ENCODE measurements at places on chromosomes 13 and 19.

DNA sequence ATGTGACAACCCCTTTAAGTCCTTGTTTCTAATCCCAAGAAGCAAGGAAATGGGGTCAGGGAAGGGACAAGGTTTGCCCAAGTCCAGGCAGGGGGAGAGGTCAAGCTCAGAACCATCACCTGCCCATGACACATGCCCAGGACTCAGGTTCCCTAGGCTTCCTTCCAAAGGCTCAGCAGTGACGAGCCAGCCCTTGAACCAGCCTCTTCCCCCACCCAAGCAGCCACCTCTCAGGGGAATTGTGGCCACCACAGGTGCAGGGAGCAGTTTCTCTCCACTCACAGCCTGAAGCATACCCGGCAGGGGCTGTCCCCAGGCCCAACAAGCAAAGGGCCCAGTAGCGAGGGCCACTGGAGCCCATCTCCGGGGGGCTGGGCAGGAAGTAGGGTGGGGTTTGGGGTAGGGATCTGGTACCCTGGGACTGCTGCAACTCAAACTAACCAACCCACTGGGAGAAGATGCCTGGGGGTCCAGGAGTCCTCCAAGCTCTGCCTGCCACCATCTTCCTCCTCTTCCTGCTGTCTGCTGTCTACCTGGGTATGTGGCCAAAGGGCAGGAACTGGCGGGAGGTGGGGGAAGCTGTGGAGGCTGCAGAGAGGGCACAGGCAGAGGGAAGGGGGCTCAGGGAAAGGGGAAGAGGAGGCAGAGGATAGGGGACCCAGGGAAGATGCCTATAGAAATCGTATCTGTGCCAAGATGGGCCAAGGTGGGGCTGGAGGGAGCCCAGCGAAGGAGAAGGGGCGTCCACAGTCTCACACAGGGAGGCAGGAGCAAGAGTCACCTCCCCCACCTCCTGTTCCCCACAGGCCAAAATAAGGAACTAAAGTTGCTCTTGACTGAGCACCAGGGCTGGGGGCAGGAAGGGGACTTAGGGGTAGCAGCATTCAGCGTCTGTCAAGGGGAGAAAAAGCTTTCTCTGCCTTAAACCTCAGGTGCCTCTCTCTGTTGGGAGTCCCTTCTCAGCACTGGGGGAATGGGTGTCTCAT lies at the start of gene CD79A:
Gene CD79A (plus strand): TSS at position 433 of the 986 bp plus-strand sequence. CDS start 26 bp downstream, at position 459.
- DNase-seq, result no peak

DNA sequence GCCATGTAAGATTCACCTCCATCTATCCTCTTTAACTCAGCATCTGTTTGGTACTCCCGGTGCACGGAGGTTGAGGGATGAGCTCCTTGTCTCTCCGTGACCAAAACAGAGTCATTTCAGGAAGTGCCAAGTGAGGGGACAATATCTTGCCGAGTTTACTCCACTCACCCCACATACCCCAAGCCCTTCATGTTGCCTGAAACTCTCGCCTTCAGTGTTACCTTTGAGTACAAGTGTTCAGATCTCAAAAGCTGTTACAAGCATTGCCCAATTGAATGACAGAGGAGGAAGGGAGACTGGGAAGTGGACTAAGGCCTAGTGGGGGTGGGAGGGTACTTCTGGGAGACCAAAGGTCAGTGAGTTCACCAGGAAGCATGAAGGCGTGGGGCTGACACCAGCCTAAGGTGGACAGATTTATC lies 6.0 kb upstream of the SIGLEC12 start:
- DNase-seq, result no peak

DNA sequence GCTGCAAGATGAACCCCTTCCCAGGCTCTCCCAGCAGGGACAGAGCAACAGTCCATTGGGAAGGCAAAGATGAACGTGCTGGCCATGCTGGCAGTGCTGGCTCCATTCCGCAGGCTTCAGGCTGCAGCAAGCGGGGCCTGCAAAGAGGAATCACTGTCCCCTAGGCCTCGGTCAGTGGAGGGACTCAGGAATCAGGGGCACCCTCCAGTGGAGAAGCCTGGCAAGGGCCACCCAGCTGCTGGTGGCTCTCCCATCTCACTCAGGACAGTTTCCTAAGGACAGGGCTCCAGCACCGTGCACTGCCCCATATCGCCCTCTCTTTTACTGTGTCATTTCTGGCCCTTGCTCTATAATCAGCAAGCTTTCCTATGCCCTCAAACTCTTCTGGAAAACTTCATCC lies 498.6 kb downstream of the EFNB2 start:
- DNase-seq, result no peak

DNA sequence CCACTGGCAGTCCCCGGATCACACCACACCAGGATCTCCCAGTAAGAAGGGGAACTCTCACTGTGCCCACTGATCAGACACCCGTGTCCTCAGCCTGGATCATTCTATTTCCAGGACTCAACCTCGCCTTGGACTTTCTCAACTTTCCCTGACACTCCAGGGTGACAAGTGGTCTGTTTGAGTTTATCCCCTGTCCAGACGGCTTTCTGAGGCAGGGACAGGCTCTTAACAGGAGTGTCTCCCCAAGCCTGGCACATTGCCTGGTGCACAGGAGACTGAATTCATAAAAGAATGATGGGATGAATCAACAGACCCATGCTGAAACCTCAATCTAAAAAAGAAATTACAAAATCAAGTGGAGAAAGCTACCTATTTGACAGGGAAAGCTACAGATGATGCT lies 606.6 kb downstream of the EFNB2 start:
- DNase-seq, result no peak

DNA sequence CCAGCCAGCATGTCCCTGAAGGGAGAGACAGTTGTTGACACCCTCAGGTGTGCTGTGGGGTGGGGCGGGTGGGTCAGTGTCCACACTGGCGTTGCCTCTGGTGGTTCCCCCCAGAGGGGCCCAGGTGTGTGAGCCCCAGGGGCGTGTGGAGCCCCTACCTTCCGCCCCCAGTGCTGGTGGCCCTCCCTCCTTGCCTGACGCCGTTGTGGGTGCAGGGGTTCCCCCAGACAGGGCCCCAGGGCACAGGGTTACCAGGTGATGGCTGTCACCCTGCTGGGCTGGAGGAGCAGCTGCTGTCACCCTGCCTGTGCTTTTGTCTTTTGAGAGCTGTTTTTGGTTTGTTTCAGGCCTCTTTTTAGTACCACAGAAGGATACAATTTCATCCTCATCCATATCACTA lies 27.2 kb downstream of the ATP4B start:
- DNase-seq, result no peak

DNA sequence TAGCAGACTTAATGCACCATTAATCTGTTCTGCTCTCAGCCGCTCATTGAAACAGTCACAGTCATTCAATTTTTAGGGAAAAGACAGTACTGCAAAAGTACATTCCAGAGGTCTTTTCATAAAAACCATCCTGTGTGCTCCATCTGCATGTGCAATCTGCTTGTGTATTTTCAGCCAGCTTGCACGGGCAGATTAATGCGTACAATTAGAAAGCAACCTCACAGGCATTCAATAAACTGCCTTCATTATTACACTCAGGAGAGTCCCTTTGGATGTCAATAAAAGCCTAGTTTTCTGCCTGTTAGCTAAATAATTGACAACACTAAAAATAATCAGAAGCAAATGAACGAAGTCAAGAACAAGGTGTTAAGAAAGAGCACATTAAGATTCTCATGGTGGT lies 41.9 kb downstream of the EPSTI1 start:
- no peak for DNase-seq

DNA sequence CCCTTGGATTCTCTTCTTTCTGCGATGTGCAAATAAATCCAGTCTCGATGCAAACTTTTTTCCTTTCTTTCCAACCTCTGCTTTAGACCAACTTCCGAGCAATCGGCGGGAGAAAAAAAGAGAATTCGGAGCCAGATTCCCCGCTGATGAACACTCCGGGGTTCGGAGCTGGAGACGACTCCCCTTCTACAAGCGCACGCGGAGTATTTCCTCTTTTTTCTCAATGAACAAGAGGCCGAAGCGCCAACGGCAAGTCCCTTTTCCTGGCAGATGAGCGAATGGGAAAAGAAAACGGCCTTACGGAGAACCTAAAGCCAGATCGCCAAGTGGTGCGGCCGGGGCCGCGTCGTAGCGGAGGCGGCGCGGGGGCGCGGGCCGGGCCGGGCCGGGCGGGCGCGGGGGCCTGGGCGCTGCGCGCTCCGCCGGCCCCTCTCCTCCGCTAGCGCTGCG lies 250 bp downstream of the SPRY2 start:
- DNase-seq, result no peak

DNA sequence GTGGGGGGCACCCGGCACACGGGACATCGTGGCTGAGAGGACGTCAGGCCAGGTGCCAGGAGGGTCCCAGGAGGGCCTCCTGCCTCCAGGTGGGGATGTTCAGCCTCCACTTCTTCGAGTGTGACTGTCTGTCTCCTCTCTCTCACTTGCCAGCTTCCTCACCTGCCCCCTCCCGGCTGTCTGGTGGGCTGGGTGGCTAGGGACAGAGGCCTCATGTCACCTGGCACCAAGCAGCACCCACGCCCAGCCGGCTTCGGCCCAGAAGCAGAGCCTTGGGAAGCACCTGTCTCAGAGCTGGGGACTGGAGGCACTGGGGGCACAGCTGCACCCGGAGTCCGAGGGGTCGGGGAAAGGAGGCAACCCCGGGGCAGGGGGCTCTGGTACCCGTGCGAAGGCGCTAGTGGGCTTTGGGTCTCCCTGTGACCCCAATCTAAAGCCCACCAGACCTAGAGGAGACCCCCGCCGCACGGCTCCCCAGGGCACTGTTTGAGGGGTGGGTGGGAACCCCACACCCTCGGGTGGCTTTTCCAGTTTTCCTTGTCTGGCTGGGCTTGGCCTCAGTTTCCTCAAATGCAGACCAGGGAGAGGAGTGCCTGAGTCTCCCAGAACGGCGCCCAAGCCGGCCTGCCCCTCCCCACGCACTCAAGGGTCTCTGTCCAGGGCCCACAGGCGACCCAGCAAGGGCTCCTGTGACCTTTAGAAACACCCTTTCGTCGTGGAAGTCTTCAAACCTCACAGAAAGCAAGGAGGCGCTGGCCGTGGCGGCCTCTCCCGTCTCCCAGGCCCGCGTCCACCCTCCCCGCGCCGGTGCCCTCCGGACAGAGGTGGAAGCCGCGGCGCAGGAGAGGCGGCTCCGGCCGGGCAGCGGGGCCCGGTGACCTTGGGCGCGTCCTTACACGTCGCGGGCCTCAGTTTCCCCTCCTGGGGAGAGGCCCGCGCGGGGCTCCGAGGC lies 664 bp upstream of the HCN2 start:
- no peak for DNase-seq

DNA sequence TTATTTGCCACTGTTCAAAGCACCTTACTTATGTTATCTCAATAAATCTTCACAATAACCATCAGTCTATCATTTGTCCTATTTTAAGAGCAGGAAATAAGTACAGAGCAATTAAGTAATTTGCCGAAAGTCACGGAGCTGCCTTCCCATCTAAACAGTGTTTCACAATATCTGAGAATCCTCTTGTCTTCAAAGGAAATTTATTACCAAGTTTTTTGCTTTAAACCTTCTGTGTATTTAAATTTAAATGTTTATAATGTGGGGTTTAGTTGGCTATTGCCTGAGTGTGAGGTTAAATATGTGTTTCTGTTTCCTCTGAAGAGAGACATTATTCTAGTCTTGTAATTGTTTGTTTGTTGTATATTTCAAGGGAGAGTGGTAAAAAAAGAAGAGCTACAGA lies 633.1 kb downstream of the EFNB2 start:
- DNase-seq, result no peak

- peak; percentile 98 for DNase-seq
These were observed 2.5 kb downstream of the LDLR start for GRCh38 chr19:11091703-11092153.

GRCh38 chr13:23858546-23858945 lies 30.7 kb downstream of the MIPEP start:
- no peak for DNase-seq

DNA sequence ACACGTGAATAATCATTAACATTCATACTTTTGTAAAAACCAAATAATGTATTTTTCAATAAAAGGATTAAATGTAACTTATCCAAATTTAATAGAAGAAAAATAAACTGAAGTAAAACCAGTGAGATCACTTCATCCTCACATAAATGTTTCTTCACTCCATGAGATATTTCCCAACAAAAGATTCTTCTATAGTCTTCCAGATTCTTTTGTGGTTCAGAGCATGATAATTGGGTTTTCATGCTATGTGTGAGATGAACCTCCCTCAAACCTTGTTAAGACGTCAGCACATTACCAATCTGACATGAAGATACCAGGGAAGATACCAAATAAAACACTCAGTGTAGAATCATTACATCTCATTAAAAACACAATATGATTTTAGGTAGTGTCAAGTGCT lies 62.9 kb upstream of the OXGR1 start:
- DNase-seq, result peak; percentile 49

DNA sequence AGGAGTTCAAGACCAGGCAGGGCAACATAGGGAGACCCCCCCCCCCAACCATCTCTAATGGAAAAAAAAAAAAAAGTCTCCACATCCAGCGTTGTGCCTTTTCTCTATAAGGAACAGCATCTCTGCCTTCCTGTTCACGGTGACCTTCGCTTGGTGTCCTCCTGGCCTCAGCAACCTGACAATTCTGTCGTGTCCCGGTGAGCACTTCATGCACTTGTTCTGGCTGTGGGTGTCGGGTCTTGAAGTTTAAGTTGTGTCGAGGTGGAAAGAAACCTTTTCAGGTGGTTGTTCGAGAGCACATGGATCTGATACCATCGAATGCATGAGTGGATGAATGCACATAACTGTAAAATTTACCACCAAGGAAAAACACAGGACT lies 594 bp downstream of the ZNF559 start:
- no peak for DNase-seq

- DNase-seq, result peak; percentile 28
These were observed 5.2 kb upstream of the CDC16 start for GRCh38 chr13:114229506-114229905.

- peak; percentile 90 for DNase-seq
These were observed 23.3 kb upstream of the SPART start for GRCh38 chr13:36369268-36370107.

GRCh38 chr19:50779504-50780457 lies 9.5 kb downstream of the GPR32 start:
- DNase-seq, result no peak

Data from astrocyte of the cerebellum (primary cell).